Left ventricle myocardium inferior (tissue), 1 donor: ENCODE measurements at places on chromosomes 6 and 20.

DNA sequence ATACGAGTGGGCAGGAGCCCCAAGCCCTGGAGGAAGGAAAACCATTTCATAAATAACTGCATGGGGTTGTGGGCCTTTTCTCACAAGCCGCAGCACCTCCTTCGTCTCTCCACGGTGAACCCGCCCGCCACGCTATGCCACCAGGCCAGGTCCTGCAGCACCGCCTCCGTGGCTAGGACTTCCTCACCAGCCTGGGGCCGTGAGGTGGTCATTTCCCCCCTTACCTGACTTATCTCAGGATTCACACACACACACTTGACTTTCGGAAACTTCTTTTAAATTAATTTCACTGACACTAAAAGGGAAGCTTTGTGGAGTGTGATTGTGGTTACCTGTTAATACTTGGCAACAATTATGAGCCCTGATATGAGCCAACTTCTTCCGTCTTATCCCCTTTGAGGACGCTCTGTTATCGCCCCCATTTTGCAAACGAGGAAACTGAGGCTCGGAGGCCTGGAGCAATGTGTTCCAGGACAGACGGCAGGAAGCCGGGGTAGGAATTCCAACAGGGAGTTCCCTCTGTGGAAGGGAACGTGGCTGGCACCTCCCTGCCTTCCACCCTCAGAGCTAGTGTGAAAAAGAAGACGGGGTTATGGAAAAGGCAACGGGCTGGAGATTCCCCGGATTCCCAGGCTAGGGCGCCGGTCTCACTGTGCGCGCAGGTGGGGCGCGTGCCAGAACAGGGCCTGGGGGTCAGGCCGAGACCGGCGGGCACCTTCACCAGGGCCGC lies 817 bp upstream of the SLCO4A1 start:
- DNase-seq = no peak

- no peak for DNase-seq
Measured at GRCh38 chr6:142384519-142385254, 82.9 kb downstream of the ADGRG6 start.

DNA sequence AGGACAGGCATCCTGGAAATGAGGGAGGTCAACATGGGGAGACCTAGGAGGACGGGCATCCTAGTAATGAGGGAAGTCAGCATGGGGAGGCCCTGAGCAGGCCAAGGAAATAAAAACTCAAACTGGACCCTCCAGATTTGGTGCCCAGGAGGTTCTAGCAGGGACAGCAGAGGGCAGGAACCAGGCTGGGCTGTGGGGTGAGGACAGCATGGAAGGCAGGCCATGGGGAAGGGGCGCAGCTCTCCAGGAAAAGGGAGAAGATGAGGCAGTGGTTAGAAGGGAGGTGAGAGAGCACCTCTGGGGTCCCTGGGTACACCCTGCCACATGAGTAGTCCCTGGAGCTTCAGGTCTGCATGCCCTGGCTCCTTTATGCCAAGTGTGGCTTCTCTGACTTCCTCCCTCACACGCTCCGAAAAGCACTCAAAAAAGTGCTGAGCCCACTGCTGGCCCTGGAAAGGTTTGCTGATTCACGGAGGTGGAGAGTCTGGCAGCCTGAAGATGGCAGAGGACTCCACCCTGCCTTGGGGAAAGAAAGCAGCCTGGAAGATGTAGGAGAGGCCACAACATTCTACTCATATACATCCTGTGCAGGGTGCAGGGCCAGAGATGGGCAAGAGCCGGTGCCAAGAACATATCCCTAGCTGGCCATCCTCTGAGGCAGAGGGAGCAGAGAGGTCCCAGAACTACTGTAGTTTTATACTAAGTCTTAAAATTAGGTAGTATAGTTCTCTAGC lies 154.9 kb downstream of the MRPL14 start:
- DNase-seq = no peak

DNA sequence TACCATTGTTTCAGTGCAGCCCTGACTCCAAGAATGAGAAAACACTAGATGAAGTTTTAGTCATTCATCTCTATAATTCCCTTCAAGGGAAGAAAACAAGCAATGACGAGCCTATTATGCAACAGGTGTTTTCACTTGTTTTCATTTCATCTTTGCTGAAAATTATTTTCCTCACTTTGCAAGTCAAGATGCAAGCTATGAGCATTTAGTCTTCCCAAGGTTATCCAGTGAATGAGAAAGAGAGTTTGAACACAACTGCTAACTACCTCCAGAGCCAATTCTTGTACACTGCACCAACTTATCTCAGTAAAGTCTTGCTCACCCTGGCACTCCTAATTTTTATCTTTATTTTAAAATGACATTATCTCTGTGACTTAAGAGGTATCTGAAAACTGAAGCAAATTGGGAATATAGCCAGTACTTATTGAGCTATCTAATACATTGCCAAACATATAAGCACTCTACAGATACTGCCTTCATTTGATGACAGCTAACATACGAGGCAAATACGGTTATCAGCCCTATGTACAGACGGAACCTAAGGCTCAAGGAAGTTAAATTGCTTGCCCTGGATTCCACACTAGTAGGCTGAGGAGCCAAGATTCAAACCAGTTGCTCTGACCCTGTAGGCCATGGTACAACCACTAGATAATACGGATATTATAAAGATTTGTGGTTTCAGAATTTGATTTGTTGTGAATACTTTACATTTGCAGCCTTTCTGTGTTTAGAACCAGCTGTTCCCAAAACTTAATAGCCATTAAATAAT lies 36.8 kb downstream of the MOXD1 start:
- DNase-seq = no peak

DNA sequence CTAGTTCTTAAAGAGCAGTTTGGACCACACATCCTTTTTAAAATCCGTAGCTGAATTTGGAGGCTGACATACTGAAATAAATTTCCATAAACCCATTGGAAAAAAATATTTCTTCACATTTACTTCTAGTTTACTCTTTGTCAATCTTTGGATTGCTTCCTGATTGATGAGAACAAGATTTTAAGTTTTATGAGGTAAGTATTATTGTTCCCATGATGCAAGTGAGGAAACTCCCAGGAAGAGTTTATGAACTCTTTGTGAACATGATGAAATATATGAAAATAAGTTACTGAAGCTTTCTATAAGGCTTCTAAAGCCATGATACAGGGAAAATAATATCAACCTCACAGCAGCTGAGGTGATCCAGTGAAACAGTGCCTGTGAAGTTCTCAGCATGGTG lies 320.0 kb downstream of the GJA1 start:
- no peak for DNase-seq
